Bladder microvascular endothelial cell (primary cell): ENCODE measurements at places on chromosomes 13 and 19. TPM values are rescaled to one million over a fixed set of nuclear protein-coding genes. Genes with fewer than 3 reads are reported as not detected.

Gene CATSPERD
- not detected in 2 replicates for total RNA-seq

Gene ZNF443
- 4.0 and 9.0 TPM in 2 replicates for total RNA-seq

Gene ATP4B
- total RNA-seq = not detected in 2 replicates

Gene RLN3
- total RNA-seq = not detected in 2 replicates

Gene PDE4A
- 1.1 and 4.2 TPM in 2 replicates for total RNA-seq

Gene PLIN4
- 3.3 TPM in 1 of 2 replicates, not detected in the other for total RNA-seq

Gene GSX1
- not detected in 2 replicates for total RNA-seq

Gene DACT3
- 0.13 and 0.16 TPM in 2 replicates for total RNA-seq
